Ovary (tissue), 10 donors: ENCODE measurements at places on chromosomes 1 and 21. TPM values are rescaled to one million over a fixed set of nuclear protein-coding genes. Genes with fewer than 3 reads are reported as not detected.

The RXFP4 gene
- total RNA-seq = not detected

The KCNK2 gene
- 0.83 TPM for total RNA-seq

DNA sequence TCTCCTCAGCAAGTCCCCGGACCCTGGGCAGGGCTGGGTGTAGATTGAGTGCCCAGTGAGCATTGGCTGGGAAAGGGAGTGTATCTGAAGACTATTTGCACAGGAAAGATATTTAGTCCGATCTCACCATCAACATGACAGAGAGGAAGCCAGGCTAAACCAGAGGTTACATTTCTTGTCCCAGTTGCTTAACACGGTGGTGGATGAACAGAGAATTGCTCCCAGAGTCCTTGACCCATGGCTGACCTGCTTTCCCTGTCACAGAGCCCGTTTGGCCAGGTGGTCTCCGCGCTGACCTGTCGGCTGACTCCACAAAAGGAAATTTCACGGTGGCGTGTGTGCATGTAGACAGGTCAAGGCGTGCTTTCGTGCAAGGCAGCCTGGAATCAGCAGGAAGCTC lies 83.5 kb downstream of the BEND5 start:
- DNase-seq = no peak

The NLRP3 gene
- 0.61 TPM for total RNA-seq

- DNase-seq = no peak
Observed at GRCh38 chr1:125087691-125088090, 3902.9 kb downstream of the SRGAP2C start.

DNA sequence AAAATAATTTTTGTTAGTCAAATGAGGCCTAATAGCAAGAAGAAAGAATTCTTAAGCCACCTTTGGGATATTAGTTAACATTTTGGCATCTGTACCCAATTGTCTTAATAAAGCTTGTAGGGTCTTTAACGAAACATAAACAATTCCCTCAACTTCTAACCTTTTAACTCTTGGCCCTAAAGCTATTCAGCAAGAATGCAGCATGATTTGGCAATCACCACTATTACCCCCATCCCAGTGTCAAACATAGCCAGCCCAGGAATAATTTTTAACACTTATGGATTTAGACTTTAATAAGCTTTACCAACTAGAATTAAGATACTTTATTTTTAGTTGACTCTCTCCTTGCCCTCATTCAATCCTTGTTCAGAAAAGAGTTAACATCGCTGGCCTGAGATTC lies 2.5 kb upstream of the SLC16A4 start:
- DNase-seq = no peak

The GRIK1 gene
- total RNA-seq = not detected

DNA sequence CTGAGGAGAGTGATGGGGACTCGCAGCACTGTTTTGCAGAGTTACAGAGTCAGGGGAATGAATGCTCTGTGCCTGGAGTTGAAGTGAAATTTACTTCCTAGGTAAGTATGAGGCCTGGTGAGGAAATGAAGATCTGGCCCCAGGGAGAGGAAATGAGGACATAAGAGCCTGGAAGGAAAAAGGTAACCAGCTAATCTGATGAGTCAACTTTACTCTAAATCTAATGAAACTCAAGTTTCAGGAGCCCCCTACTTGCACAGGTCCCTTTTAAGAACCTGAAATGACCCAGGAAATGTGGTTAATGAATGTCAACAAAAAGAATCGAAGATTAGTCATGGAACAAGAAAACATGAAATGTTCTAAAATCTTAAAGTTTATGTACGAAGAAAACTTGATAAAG lies 599.0 kb downstream of the AGBL4 start:
- no peak for DNase-seq

The CLDN17 gene
- total RNA-seq = not detected

DNA sequence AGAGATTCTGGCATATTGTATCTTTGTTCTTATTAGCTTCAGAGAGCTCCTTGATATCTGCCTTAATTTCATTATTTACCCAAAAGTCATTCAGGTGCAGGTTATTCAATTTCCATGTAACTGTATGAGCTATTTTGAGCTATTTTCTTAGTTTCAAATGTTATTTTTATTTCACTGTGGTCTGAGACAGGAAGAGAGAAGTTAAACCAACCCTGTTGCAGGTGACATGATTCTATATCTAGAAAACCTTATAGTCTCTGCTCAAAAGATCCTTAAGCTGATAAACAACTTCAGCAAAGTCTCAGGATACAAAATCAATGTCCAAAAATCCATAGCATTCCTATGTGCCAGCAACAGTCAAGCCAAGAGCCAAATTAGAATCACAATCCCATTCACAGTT lies 1644.0 kb upstream of the B3GALT2 start:
- DNase-seq = no peak

- no peak for DNase-seq
Observed at GRCh38 chr1:156492591-156493080, 7.9 kb downstream of the MEF2D start.

The SMPDL3B gene
- total RNA-seq = 1.2 TPM

- no peak for DNase-seq
Observed at GRCh38 chr1:53090227-53091147, 28.5 kb downstream of the PODN start.

The SLC35A3 gene
- 14.0 TPM for total RNA-seq

DNA sequence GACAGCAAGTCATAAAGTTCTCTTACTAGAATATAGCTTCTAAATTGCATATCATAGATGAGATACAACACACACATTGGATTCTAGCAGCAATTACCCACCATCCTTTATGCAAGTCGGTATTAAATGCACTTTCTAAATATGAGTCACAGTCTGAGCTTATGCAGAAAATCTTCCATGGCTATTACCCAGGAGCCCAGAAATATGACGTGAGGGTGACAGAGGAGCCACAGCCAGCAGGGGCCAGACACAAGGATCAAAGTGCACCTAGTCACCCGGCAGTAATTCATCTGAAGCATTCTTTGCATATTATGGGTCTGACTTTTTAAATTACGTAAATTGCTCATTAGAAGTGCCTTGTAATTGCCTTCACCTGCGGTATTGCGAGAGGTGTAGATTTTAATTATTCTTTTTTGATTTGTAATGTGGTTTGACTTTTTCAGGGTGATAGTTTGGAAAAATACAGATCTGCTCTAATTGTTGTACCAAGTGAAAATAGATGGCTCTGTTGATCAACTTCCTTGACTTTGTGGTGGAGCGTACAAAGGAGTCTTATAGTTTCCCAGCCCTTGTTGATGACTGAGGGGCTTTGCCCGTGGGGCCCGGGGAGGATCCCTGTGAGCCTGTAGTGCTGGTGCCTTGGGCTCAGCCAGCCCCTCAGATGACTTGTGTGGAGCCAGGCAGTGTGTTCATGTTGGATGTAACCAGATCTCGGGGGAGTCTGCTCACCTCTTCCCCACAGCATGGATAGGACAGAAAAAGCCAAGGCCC lies 470.0 kb upstream of the VAMP3 start:
- DNase-seq = no peak

GRCh38 chr1:173417563-173417962 lies 59.6 kb upstream of the PRDX6 start:
- no peak for DNase-seq

DNA sequence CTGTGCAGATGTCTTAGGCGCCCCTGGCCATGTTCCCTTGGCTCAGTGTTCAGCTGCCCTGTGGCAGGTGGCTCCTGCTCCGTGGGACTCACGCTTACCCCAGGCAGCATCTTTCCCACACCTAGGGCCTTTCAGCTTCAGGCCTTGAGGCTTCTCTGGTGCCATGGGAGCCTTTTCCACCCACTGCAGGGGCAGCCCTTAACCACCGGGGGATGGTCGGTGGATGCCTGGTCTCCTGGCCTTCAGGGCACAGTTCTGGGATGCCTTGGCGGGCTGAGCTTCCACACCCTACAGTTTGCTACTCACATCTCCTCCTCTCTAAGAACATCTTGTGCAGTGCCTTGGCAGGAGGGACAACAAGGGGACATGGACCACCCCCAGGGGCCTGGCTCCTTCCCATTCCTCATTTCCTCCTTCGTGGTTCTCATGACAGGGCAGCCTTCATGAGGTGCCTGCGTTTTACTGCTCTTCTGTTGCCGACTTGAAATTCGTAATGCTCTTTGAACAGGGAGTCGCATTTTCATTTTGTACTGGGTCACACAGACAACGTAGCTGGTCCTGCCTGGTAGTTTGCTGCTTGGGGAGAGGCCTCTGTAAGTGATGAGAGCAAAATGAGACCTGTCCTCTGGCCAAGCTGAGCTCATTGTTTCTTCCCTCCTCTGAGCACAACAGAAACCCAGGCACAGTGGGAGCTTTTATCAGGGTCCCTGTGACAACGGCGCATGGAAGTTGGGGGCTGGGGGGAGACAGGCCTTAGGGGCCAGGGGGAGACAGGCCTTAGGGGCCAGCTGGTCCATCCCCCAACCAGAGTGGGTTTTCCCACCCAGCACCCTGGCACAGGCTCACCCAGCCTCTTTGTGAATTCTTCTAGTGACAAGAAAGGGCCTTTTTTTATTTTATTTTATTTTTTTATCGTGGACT lies 62.0 kb upstream of the NEK2 start:
- DNase-seq = no peak
